Natural killer cell (primary cell): ENCODE measurements at places on chromosomes 2 and 18. TPM values are rescaled to one million over a fixed set of nuclear protein-coding genes. Genes with fewer than 3 reads are reported as not detected.
A peak's percentile ranks its signal among the peaks of the same experiment; 100 is the strongest.

The SRD5A2 gene
- not detected for total RNA-seq

GRCh38 chr2:38060236-38061018 is 15.5 kb downstream of the CYP1B1 start:
- H3K4me3 ChIP-seq, result no peak overlapping the region
- no peak for DNase-seq

GRCh38 chr2:147630585-147630984 is 214.2 kb upstream of the ACVR2A start:
- H3K27me3 ChIP-seq, result no peaks in the 10 kb centered on the region
- H3K4me1 ChIP-seq, result no peaks in the 10 kb centered on the region
- DNase-seq, result peak; percentile 26
- H3K36me3 ChIP-seq, result no peaks in the 10 kb centered on the region
- no peak overlapping the region for H3K4me3 ChIP-seq

The PROKR1 gene
- not detected for total RNA-seq

The KLHL29 gene
- 0.33 TPM for total RNA-seq

DNA sequence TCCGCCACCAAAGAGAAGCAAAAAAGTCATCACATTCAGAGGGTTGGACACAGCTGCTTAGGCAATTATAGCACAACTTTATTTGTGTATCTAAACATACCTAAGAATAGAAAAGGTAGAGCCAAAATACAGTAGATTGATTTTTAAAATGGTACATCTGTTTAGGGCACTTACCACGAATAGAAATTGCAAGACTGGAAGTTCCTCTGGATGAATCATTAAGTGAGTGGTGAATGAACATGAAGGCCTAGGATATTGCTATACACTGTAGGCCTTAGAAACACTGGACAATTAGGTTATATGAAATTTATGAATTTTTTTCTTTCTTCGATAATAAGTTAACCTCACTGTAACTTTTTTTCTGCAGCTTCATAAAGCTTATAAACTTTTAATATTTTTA is 687.0 kb downstream of the BCL11A start:
- no peaks in the 10 kb centered on the region for H3K27me3 ChIP-seq
- H3K27ac ChIP-seq, result no peak overlapping the region
- DNase-seq, result no peak
- no peaks in the 10 kb centered on the region for H3K36me3 ChIP-seq
- H3K4me1 ChIP-seq, result no peaks in the 10 kb centered on the region

DNA sequence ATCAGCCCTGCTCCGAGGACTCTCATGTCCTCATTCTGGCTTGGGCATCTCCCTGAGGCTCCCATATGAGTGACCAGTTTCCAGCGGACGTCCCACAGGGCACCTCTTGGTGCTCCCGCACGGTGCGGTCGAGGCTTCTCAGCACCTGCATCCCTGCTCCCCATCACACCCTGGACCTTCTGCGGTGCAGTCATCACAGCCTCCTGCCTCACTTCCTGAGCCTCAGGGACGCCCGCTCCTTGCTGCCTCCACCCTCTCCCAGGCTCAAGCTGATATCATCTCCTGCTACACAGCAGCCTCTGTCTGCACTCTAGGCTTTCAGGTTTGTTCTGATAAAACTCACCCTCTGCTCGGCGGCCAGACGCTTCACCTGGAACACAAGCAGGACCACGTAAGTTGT is 185.0 kb downstream of the TMEM18 start:
- H3K36me3 ChIP-seq, result no peaks in the 10 kb centered on the region
- no peak overlapping the region for H3K27ac ChIP-seq
- no peaks in the 10 kb centered on the region for H3K27me3 ChIP-seq
- H3K4me1 ChIP-seq, result no peaks in the 10 kb centered on the region

DNA sequence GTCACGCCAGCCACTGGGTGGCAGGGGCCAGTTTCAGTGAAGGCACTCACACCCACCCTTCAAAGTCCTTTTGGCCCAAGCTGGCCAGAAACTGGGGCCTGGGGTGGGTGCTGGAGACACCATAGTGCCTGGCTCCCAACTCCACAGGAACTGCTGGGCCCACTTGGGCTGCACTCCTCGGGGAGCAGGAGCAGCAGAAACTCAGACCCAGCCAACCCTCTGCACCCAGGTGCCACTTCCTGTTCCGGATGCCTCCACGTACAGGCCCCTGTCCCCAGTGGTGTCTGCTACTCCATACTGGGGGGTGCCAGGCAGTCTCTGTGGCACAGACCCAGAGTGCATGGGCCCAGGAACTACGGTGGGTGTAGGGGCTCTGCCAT is 42.5 kb upstream of the ZNF519 start:
- DNase-seq, result no peak
- H3K36me3 ChIP-seq, result no peaks in the 10 kb centered on the region
- no peak overlapping the region for H3K27ac ChIP-seq
- H3K4me1 ChIP-seq, result peaks cover 14% of the 10 kb centered on the region
- no peak overlapping the region for H3K4me3 ChIP-seq
- no peaks in the 10 kb centered on the region for H3K27me3 ChIP-seq

DNA sequence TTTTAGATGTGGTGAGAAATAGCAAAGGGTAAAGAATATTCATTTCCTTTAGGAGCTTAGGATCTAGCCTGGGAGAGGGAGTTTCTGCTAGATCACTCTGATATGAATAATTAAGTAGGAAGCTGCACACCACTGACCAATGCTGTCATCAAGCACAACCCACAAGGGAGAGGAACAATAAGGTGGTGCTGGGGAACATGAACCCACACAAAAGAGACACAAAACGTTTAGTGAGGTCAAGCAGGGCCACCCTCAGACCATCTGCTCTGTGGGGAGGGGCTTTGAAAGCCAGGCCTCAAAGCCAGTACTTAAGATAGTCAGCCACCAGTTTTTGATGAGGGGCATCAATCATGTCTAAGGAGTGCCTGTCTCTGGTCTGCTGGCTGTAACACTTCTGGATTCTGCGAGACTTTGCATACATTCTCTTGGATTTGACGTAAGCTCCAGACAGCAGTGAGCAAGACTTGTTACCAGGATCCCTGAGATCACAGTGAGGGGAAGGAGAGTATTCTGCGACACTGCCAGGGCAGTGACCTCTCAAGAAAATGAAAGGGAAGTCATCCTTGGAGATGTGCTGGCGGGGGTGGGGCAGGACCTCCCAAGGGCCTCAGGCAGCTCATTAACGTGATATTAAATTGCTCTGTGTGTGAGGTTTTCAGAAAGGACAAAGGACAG is 127.0 kb downstream of the CCBE1 start:
- no peaks in the 10 kb centered on the region for H3K36me3 ChIP-seq
- DNase-seq, result no peak
- H3K27ac ChIP-seq, result no peak overlapping the region

DNA sequence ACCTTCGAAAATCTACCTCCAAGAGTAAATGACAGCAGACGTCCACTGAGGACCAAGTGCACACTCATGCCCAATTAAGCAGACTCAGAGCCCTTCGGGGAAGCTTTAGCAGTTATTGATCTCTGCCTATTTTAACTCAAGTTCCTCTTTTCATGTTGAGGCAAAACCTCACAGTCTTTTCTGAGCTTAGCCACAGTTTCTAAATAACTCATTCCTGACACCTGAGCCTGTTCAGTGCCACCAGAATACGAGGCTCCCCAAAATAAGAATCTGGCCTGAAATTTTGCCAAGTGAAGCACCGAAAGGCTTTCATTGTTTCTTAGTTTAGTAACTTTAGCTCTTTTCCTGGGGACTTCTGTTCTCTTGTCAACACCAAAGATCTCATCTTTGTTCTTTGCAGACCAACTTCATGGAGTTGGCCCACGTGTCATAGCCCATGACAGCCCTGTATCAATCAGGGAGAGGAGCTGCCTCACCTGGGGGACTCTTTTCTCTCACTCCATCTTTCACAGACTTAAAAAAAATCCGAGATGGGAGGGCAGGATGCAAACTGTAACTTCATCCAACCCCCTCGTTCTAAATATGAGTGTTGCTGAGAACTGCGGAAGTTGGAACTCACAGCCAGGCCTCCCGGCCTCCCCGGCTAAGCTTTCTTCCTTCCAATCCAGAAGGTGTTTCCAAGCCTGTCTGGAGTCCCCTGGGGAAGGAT is 22.2 kb downstream of the INPP5D start:
- DNase-seq, result peak; percentile 51
- peaks cover 38% of the 10 kb centered on the region for H3K36me3 ChIP-seq
- peaks cover 100% of the 10 kb centered on the region for H3K4me1 ChIP-seq
- H3K4me3 ChIP-seq, result no peak overlapping the region
- no peaks in the 10 kb centered on the region for H3K27me3 ChIP-seq

GRCh38 chr18:7303316-7304060 is 72.6 kb downstream of the LRRC30 start:
- no peaks in the 10 kb centered on the region for H3K27me3 ChIP-seq
- no peak for DNase-seq
- no peaks in the 10 kb centered on the region for H3K4me1 ChIP-seq
- no peak overlapping the region for H3K4me3 ChIP-seq
- no peaks in the 10 kb centered on the region for H3K36me3 ChIP-seq

The DUSP19 gene
- 1.1 TPM for total RNA-seq

- H3K36me3 ChIP-seq, result peaks cover 41% of the 10 kb centered on the region
- peak overlapping the region; percentile 53 for H3K27ac ChIP-seq
- no peaks in the 10 kb centered on the region for H3K27me3 ChIP-seq
- no peak overlapping the region for H3K4me3 ChIP-seq
- peaks cover 54% of the 10 kb centered on the region for H3K4me1 ChIP-seq
- DNase-seq, result peak; percentile 69
Measured at GRCh38 chr2:218257390-218257981, 3.3 kb upstream of the GPBAR1 start.

- no peaks in the 10 kb centered on the region for H3K36me3 ChIP-seq
- H3K27me3 ChIP-seq, result no peaks in the 10 kb centered on the region
- no peak overlapping the region for H3K27ac ChIP-seq
- H3K4me1 ChIP-seq, result no peaks in the 10 kb centered on the region
Measured at GRCh38 chr18:50231621-50232020, 34.7 kb downstream of the CFAP53 start.

- H3K4me1 ChIP-seq, result no peaks in the 10 kb centered on the region
- no peaks in the 10 kb centered on the region for H3K27me3 ChIP-seq
- DNase-seq, result no peak
- no peak overlapping the region for H3K27ac ChIP-seq
Measured at GRCh38 chr2:189940913-189941312, 121.6 kb downstream of the MSTN start.

GRCh38 chr18:73153271-73153670 is 285.5 kb upstream of the NETO1 start:
- H3K4me3 ChIP-seq, result no peak overlapping the region
- no peaks in the 10 kb centered on the region for H3K36me3 ChIP-seq
- no peak for DNase-seq

GRCh38 chr2:196702641-196703040 is 63.1 kb downstream of the CCDC150 start:
- H3K36me3 ChIP-seq, result no peaks in the 10 kb centered on the region
- no peak overlapping the region for H3K4me3 ChIP-seq
- no peaks in the 10 kb centered on the region for H3K27me3 ChIP-seq
- H3K27ac ChIP-seq, result no peak overlapping the region

GRCh38 chr2:94956797-94957391 is 68.6 kb upstream of the MAL start:
- H3K36me3 ChIP-seq, result no peaks in the 10 kb centered on the region
- H3K27me3 ChIP-seq, result peaks cover 7% of the 10 kb centered on the region
- no peak overlapping the region for H3K27ac ChIP-seq
- no peak for DNase-seq

The FIGN gene
- total RNA-seq, result not detected

The CCDC68 gene
- not detected for total RNA-seq

- H3K4me3 ChIP-seq, result no peak overlapping the region
- H3K36me3 ChIP-seq, result no peaks in the 10 kb centered on the region
- H3K27me3 ChIP-seq, result no peaks in the 10 kb centered on the region
- peaks cover 12% of the 10 kb centered on the region for H3K4me1 ChIP-seq
Measured at GRCh38 chr18:35415511-35416073, 38.5 kb upstream of the ZNF396 start.

The GCA gene
- total RNA-seq, result 5.5 TPM

The RGPD4 gene
- total RNA-seq, result 0.21 TPM

- H3K27me3 ChIP-seq, result no peaks in the 10 kb centered on the region
- no peak overlapping the region for H3K27ac ChIP-seq
- no peak for DNase-seq
- no peaks in the 10 kb centered on the region for H3K36me3 ChIP-seq
Measured at GRCh38 chr18:35236571-35237363, 4.1 kb upstream of the ZNF397 start.

The STON1 gene
- total RNA-seq, result 3.0 TPM

The PPP1R1C gene
- total RNA-seq, result not detected

- H3K36me3 ChIP-seq, result no peaks in the 10 kb centered on the region
- peaks cover 20% of the 10 kb centered on the region for H3K4me1 ChIP-seq
- DNase-seq, result peak; percentile 37
- no peak overlapping the region for H3K27ac ChIP-seq
- no peak overlapping the region for H3K4me3 ChIP-seq
- no peaks in the 10 kb centered on the region for H3K27me3 ChIP-seq
Measured at GRCh38 chr2:232365621-232366321, 12.8 kb upstream of the ALPP start.

The TTC27 gene
- 14.1 TPM for total RNA-seq

DNA sequence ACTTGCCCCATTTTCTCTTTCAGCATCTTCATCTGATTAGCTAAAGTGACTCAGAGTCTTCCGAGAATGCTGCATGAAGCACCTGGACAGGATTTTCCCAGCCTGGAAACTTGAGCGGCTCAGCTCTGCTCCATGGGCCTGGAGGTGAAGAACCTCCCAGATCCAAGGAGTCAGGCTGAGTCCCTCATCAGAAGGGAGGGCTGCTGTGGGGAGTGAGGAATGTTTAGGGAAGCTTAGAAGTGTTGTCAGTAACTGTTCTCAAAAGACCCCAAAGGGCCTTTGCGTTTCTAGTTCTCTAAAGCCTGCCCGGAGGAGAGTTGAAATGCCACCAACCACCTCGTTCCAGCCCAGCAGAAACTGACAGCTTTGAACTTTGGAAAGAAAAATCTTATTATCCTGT is 157.1 kb downstream of the CLIP4 start:
- H3K27ac ChIP-seq, result no peak overlapping the region
- DNase-seq, result no peak
- H3K4me1 ChIP-seq, result no peaks in the 10 kb centered on the region

DNA sequence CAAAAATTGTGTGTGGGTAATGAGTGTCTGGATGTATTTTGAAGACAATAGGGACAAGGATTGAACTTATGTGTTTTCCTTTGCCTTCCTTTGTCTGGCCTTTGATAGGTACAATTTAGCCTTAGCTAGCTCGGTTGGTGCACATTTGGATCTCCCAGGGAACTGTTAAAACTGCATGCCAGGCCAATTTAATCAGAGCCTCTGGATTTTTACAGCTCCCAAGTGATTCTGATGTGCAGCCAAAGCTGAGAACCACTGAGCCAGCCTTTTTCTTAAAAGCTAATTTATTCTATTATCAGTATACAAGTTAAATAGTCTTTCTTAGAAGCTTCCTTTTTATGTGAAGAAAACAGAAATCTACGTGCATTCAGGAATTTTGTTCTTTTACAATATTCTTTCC is 25.0 kb downstream of the PLEK start:
- no peaks in the 10 kb centered on the region for H3K27me3 ChIP-seq
- peaks cover 47% of the 10 kb centered on the region for H3K4me1 ChIP-seq
- peaks cover 91% of the 10 kb centered on the region for H3K36me3 ChIP-seq
- no peak for DNase-seq
- peak overlapping the region; percentile 31 for H3K27ac ChIP-seq

The EFEMP1 gene
- not detected for total RNA-seq

The POTEC gene
- not detected for total RNA-seq
